ENCODE measurements at places on chromosomes 13 and 19.

GRCh38 chr13:100508455-100508854 lies 80.1 kb downstream of the GGACT start:
- DNase-seq = no peak

GRCh38 chr13:97179501-97179900 lies 42.6 kb upstream of the MBNL2 start:
- no peak for DNase-seq

GRCh38 chr19:11092181-11092538 lies 2.9 kb downstream of the LDLR start:
- no peak for DNase-seq

DNA sequence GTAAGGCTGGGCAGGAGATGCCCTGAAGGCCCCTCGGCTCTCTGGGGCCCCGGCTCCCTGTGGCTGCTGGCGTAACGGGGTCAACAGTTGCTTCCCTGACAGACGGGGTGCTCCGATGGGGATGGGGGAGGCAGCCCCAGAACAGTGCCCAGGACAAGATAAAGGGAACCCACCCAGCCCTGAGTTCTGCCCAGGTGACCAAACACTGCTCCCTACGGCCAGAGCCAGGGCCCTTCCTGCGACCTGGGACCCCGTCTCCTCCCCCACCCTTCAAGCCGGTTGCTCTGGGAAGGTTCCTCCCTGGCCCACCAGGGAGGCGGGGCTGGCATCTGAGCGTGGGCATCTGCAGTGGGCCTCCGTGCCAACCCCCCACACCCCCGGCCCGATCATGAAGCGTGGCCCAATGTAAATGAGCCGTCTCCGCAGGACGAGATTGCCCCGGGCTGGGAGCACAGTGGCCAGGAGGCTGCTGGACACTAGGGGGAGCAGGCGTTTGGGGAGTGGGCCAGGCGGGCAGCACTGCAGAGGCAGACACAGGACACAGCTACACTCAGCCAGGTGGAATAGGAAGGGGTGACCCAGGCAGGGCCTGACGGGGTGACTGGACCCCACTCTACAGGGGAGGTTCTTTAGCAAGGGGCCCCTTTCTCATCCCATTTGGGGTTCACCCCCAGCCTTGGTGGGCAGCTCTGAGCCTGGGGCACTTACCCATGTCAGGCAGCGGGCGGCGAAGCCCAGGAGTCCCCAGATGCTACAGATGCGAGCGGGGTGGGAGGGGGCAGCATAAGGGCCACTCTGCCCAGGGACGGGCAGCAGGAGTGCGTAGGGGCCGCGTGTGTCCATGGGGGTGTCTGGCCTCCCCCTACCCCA lies 1.2 kb upstream of the NKPD1 start:
- no peak for DNase-seq

DNA sequence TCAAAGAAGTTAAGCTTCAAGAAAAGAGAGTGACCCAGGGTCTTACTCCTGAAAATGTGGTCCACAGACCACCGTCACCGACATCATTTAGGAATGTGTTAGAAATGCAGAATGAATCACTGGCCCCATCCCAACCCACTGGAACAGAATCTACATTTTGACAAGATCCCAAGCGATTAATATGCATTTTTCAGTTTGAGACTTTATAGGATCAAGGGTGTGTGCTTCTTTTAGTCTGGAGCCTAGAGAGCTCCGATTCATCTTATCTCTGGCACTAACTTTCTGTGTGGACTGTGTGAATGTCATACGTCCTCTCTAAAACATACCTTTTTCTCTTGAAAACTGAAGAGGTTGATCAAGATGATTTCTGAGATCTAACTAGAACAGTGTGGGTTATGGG lies 484.8 kb downstream of the MYO16 start:
- DNase-seq = no peak

DNA sequence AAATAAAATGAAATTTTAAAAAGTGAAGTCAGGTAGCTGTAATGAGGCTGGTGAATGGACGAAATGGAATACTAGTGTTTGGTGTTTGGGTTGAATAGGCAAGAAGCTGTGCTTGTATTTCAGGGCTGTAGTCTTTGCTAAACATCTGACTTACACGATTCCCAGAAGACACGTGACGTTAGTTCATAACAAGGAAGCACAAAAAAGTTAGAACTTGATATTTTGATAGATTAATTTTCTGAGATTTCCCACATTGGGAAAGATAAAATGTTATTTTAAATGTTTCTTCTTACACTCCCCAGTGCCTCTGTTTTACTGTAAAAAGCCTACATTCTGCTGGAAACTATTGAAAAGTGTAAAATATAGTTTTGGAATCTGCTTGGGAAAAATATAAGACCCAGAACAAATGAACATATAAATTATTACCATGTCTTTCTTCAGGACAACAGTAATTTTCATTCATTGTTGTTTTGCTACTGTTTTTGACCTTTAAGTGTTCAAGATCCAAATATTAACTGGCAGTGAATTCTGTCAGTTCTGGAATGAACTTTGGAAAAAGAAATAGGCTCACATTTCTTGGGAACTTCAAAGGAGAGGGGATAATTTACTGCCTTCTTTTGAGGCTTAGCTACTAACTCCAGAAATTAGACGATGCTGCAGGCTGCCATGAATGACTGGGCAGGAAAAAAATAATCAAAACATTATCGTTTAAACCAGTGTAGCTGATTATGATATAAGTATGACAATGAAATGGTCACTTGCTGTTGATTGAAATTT lies 241.3 kb downstream of the SLITRK6 start:
- DNase-seq = no peak

DNA sequence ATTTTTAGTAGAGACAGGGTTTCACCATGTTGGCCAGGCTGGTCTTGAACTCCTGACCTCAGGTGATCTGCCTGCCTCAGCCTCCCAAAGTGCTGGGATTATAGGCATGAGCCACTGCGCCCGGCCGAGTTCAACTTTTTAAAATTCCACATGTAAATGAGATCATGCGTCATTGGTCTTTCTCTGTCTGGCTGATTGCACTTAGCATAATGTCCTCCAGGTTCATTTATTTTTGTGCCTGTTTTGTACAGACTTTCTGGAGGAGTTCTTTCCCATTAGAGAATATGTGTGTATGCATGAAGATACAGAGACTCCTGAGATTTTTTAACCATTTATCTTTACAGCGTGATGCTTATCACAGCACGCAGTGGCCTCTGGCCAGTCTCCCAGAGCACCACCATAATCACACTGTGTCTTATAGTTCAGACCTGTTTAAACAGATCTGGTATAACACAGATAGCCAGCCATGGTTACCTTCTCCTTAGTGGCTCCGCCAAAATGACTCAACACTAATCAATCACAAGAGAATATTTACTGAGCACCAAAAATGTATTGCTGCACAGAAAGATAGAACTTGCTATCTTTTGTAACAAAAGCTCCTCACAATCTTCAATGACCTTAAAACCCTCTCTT lies 11.4 kb upstream of the STARD13 start:
- DNase-seq = no peak

- no peak for DNase-seq
Observed at GRCh38 chr13:25906191-25906661, 145.6 kb downstream of the SHISA2 start.

DNA sequence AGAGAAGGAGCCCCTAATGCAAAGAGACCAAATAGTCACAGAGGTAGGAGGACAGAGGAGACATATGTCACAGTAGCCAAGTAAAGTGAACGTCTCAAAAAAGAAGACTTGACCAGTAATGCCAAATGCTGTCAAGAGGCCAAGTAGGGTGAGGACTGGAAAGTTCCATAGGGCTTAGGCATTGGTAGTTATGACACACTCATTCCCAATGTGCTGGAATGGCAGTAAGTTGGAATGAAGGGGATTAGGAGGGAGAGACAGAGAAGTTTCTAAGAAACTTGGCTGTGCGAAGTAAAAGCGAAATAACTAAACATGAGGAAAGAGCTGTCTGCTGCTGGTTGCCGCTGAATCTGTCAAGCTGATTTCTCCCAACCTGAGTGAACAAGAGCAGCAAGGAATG lies 14.9 kb upstream of the FRY start:
- no peak for DNase-seq

DNA sequence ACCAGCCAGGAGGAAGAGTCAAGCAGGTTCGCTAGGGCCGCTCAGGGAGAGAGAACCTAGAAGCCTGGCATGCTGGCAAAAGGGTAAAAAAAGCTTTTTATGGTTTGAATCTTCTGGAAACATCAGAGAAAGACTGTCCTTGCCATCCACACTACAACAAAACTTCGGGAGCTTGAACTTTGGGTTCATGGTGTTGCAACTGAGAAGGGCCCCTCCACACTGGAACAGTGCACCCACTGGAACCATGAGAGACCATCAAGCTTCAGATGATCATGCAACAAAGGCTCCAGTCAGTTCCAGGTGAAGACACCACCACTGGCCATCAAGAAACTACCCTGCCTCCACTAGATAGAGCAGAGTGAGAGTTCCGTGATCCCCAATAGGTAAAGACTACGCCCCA lies 170.1 kb downstream of the RGCC start:
- no peak for DNase-seq

DNA sequence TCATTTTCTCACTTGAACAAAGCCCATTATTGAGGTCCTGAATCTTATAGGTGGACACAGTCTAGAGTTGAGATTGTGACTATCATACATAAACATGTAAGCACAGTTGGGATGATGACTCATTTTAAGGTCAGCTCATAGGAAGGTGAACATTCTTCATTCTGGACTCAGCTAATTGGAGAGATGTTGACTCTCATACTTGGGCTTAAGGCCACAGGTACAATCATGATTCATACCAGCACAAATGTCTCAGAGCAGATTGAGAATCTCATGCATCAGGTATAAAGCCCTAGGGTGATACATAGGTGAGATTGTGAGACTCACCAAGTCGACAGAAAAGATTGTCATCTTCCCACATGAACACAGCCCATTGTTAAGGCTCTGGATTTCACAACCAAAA lies 62.3 kb upstream of the ZNF724 start:
- no peak for DNase-seq

GRCh38 chr19:30263830-30264381 lies 108.3 kb upstream of the ZNF536 start:
- no peak for DNase-seq

GRCh38 chr19:36152019-36152351 lies 262 bp downstream of the COX7A1 start:
- DNase-seq = no peak

GRCh38 chr13:33285420-33286124 lies at the start of gene STARD13:
TSS of gene STARD13 (minus strand) at chr13:33285755. CDS start at chr13:33285638, 117 bp downstream.
- DNase-seq = no peak

DNA sequence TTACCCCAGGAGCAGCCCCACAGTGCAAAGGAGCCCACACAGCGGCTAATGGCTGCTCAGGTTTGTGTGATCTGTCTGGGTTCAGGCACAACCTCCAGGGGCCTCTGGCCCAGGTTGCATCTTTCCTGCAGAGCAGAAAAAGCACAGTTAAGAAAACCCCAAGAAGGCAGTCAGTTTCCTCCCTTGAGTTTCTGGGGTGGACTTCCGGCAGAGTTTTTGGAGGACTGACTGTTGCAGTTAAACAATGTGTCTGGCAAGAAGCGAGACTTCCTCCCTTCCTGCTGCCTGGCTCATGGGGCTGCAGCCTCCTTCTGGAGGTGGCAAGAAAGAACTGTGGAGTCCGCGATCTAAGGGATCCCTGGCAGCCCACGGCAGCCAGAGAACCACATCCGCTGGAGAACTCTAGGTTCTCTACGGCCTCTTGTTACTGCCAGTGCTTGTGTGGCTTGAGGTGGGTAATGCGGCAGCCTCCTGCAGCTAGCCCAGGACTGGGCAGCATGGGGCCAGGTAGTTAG lies 114.4 kb downstream of the ZDHHC20 start:
- peak; percentile 50 for DNase-seq

GRCh38 chr19:6720369-6721137 lies at the start of gene C3:
TSS of gene C3 (minus strand) at chr19:6720650. CDS start at chr19:6720589, 61 bp downstream.
- DNase-seq = no peak

GRCh38 chr13:81610644-81611043 lies 1269.7 kb upstream of the SPRY2 start:
- DNase-seq = no peak

DNA sequence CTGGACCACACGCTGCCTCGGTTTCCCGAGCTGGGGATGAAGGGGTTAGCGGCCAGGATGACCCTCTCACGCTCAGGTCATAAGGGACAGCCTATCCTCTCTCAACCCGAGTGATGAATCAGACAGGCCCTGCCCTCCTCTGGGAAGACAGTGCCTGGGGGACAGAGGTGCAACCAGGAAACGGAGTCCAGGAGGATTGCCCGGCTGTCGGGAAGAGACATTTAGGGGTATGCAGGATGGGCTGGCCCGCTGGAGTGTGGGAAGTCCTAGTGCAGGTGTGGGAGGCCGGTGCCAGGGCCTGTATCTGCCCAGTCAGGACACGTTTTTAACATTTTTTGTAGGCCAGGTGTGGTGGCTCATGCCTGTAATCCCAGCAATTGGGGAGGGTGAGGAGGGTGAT lies 8.3 kb downstream of the LSM7 start:
- no peak for DNase-seq

DNA sequence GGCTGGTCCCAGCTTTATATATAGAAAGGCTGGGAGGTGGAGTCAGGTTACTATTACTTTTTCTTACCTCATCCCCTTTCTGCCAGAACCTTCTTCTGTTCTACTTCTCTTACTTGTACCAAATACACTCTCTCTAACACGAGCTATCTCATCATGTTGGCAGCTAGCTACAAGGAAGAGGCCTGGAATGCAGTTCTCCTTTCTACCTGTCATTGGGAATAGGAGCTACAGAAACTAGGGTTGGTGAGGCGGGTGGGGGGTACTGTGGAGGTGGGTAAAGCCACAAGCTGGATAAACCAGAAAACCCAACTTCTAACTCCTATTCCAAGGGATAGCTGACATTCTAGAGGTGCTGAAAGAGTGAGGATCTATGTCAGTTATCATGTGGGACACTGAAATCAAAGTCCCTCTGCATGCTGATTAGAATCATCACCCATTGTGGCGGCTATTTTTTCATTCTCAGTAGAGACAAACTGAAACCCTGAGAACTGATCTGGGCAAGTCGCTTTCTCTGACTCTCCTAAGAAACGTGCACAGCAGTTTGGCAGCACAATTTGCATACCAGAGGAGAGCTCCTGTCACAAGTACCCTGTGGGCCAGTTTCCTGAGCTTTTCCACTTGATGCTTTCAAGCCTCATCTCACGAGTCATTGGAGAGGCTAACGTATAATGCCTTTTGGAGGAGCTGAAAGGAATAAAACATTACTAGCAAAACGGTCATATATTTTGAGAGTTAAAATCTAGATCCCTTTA lies 358.1 kb downstream of the ENOX1 start:
- DNase-seq = no peak

DNA sequence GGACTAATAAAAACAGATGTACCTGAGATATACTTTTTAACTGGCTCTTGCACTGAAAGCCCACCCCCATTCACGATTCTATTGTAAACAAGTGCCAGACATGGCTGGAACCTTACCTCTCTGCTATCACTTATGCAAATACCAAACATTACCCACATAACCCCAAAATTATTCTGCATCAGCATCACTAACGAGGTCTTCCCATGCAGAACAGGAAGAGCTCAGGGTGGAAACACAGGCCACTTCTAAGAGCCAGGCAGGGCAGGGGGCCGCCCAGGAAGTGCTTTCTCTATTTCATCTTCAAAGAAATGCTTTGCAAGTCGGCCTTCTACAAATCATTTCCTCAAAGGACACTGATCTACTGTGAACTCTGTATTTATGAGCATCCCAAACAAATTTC lies 7.3 kb downstream of the IRS2 start:
- DNase-seq = no peak

- DNase-seq = peak; percentile 27
Observed at GRCh38 chr19:11538232-11539036, at the start of gene CNN1. TSS of gene CNN1 (plus strand) at chr19:11538851. CDS start at chr19:11538928, 77 bp downstream.

- DNase-seq = peak; percentile 99
Observed at GRCh38 chr19:55005684-55006488, 32.2 kb downstream of the GP6 start.

All from KBM-7 (cell line).